ENCODE measurements at places on chromosomes 13 and 19. TPM values are rescaled to one million over a fixed set of nuclear protein-coding genes. Genes with fewer than 3 reads are reported as not detected.

DNA sequence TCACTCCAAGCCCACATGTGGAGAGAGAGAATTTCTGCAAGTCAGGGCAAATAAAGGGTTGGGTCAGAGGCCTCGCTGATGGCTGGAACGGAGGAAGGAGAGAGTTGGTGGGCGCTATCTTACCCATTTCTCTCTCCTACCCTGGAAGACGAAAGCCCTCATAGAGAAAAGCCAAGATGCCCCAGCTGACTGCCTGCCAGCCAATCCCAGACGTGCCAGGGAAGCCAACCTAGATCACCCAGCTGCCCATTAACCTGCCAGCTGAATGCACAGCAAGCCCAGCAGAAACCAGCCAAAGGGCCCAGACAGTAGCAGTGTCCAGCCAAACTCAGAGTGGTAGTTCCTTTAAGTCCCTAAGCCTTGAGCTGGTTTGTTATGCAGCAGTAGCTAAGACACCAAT is 167.0 kb upstream of the ZNF507 start:
- DNase-seq: no peak

- no peak for DNase-seq
Observed at GRCh38 chr13:105961438-105961837, 574.0 kb downstream of the EFNB2 start.

GRCh38 chr19:44951179-44952159 is 3.7 kb upstream of the CLPTM1 start:
- DNase-seq: peak; percentile 83

Gene SLC25A41
- total RNA-seq: not detected

Gene ISYNA1
- total RNA-seq: 12.7 TPM

GRCh38 chr13:104206450-104207044 is 1140.3 kb upstream of the SLC10A2 start:
- DNase-seq: no peak

DNA sequence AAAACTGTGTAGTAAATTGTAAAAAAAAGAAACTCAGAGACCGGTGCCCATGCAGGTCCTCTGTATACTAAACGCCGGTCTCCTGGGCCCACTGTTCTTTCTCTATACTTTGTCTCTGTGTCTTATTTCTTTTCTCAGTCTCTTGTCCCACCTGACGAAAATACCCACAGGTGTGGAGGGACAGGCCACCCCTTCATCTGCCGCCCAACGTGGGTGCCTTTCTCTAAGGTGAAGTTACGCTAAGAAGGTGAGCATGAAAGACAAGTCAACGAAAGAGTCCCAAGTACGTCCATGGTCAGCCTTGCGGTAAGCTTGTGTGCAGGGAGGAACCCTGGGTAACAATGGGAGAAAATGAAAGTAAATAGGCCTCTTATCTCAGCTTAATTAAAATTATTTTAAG is 48.0 kb upstream of the WASF3 start:
- DNase-seq: no peak

Gene CEACAM8
- total RNA-seq: not detected

Gene ZNF234
- 7.0 TPM for total RNA-seq

Data from SK-MEL-5 (cell line).